ENCODE measurements at places on chromosomes 7 and 10. TPM values are rescaled to one million over a fixed set of nuclear protein-coding genes. Genes with fewer than 3 reads are reported as not detected.

Gene SLC26A3
- not detected for total RNA-seq

Gene HMX2
- not detected for total RNA-seq

Gene SSC4D
- total RNA-seq: 0.76 TPM

Gene ACTA2
- total RNA-seq: 11.2 TPM

Gene PAPOLB
- total RNA-seq: not detected

Gene CDH23
- total RNA-seq: 0.29 TPM

Gene SGPL1
- 25.5 TPM for total RNA-seq

Gene FAM204A
- total RNA-seq: 160 TPM

Gene CYP26C1
- 0.02 TPM for total RNA-seq

Data from A172 (cell line).